Left kidney (tissue), 8 donors: ENCODE measurements at places on chromosomes 5 and 9. TPM values are rescaled to one million over a fixed set of nuclear protein-coding genes. Genes with fewer than 3 reads are reported as not detected.

SPAG8 gene
- polyA plus RNA-seq = 10.4 TPM

PDE6A gene
- polyA plus RNA-seq = 0.25 TPM

CDH12 gene
- polyA plus RNA-seq = 7.5 TPM

TLE1 gene
- 65.4 TPM for polyA plus RNA-seq

WNT8A gene
- 0.15 TPM for polyA plus RNA-seq

CDH6 gene
- 89.6 TPM for polyA plus RNA-seq

- DNase-seq = no peak
Measured at GRCh38 chr5:150515446-150515845, 7.5 kb downstream of the NDST1 start.

DNA sequence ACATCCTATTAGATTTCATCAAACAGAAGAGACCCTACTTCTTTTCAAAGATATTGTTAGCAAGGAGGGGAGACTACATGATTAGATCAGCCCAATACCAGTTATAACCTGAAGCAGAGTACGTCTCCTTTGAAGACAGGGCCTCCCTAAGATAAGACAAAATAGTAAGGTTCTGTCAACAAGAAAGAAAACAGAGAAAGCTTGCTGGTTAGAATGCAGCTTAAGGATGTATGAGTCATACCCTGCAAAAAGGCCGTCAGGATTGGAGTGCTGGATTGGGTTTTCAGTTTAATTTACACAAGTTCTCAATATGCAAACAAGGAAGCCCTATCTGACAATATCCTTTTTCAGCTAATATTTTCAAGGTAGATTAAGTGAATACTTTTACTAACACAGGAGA is 1581.2 kb upstream of the WWC1 start:
- no peak for DNase-seq

DNA sequence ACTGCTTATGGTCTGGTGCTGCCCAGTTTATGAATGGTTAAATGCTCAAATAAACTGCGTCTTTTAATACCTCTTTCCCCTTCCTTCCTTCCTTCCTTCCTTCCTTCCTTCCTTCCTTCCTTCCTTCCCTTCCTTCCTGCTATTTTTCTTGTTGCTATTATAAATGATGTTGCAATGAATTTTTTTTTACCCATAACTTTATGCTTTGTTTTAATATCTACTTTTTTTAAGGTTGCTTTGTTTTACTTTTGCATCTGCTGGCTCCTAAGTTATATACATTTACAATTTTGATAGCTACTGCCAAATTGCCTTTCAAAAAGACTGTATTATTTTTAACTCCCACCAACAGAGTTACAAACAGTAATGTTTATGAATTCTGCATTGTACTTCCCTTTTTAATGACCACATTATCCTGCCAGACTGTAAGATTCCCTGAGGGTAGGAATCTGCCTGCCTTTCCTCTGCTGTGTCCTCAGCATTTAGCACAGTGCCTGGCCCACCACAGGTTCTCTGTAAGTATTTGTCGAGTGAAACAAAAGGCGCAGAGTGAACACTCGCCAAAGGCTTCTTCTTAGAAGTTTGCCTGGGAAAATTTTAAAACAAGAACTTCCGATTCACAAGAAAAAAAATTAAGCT is 36.9 kb downstream of the KIF4B start:
- no peak for DNase-seq

DNA sequence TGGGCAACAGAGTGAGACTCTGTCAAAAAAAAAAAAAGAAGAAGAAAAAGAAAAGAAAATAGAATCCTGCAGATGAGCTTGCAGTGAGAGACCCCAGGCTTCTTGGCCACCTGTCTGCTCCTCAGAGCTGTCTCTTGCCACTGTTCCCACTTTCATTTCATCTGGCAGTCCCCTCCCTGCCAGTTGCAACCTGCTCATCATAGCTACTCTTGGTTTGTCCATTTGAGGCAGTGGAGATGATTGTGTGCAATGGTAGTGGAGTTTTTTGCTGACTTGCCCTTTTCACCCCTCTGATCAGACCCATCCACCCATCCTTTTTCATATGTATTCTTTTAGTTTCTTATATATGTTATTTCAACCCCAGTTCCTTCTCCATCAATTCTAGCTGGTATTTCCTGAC is 28.7 kb downstream of the ANKRD33B start:
- no peak for DNase-seq

GRCh38 chr5:19001054-19001453 is 986.9 kb downstream of the CDH18 start:
- DNase-seq = no peak

- no peak for DNase-seq
Measured at GRCh38 chr9:112252194-112252593, 77.1 kb upstream of the SUSD1 start.

DNA sequence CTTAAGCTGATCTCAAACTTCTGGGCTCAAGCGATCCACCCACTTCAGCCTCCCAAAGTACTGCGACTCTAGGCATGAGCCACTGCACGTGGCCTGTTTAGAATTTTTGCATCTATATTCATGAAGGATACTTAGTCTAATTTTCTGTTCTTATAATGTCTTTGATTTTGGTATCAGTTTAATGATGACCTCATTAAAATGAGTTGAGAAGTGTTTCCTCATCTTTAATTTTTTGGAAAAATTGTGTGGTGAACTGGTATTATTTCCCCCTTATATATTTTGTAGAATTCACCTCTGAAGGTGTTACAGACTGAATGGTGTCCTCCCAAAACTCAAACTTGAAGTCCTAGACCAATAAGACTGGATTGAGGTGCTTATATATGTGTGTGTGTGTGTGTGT is 46.5 kb downstream of the ANKRD31 start:
- DNase-seq = no peak

- no peak for DNase-seq
Measured at GRCh38 chr9:108439947-108440346, 415.8 kb downstream of the ACTL7B start.

DNA sequence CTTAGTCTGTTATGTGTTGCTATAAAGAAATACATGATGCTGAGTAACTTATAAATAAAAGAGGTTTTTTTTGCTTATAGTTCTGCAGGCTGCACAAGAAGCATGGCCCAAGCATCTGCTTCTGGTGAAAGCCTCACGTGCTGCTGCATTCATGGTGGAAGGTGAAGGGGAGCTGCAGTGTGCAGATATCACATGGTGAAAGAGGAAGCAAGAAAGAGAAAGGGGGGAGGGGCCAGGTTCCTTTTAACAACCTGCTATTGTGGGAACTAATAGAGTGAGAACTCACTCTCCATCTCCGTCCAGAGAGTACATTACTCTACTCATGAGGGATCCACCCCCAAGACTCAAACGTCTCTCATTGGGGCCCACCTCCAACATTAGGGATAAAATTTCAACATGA is 12.5 kb upstream of the PARP8 start:
- no peak for DNase-seq

GRCh38 chr5:673161-673830 is 19.9 kb downstream of the TPPP start:
- no peak for DNase-seq

DNA sequence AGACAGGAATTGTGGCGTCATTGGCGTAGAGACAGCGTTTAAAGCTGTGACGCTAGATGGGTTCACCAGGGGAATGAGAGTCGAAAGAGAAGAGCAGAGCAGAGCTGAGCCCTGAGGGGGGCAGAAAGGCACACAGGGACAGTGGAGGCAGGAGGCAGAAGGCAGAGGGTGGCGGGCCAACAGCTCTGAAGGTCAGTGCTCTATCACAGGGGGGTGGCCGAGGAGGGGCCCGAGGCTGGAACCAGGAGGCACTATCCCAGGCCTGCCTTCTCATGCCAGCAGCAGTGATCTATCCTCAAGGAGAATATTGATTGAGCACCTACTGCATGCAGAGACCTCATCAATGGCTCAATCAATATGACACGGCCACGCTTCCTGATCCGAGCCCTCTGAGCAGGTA is 132.4 kb downstream of the KCNIP1 start:
- DNase-seq = no peak

DNA sequence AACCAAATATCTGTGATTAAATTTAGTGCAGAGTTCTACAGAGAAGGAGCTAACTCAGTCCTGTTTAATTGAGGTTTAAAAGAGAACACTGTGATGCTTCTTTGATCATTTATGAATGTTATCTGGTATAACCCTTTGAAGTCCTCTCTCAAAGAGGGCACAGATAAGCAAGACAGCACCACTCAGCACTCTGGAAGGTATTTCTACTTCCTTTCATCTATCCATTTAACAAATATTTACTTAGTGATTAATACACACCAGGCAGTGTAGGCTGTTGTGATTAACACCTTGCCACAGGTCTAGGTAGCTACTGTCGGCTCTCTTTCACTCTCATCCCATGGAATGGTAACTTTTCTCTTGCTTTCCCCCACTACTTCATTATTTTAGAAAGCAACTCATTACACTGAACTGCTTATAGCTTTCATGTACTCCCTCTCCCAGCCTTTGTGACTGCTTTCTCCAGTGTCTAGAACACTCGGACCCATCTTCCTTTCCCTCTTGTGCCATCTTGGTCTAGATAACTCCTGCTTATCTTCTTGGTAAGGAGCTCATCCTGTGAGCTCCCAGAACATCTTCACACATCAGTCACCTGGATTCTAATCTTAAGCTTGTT is 54.7 kb downstream of the GLDC start:
- no peak for DNase-seq

GRCh38 chr5:40679913-40680681 is at the start of gene PTGER4:
Gene PTGER4, plus strand, starts transcription at chr5:40679915. Its CDS starts 1,079 bp downstream, at chr5:40680994.
- no peak for DNase-seq

GRCh38 chr9:97808972-97809371 is 44.1 kb upstream of the FOXE1 start:
- no peak for DNase-seq

DNA sequence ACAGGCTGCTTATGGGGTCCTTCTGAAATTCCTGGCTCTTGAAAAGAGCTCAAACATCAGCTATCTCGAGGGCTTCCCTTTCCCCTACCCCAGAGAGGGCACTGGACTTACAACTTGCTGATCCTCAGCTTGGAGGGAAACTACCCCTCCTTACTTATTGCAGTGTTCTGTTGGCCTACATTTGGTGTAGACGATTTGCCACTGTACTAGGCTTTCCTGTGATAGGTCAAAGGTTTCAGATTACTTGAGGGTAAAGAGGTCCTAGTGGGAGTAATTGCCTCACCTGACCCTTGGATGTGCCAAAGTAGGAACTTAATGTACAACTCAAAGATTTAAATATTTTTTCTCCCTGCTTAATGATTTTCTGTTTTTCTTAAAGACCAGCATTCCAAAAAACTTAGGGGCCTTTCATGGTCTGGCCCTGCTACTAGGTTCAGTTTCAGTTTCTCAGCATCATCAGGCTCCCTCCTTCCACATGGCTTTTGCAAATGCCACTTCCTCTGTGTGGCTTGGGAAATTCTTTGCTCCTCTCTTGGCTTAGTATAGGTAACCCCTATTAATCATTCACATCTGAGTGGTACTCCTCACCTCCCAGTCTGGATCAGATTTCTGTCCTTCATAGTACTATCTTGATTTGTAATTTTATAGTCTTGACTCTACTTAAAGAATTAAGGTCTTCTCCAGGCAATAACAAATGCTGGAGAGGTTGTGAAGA is 32.4 kb downstream of the CYSTM1 start:
- DNase-seq = no peak
